ENCODE measurements at places on chromosomes 12 and 14.

GRCh38 chr14:64464651-64465050 lies 648 bp upstream of the AKAP5 start:
- DNase-seq: no peak

GRCh38 chr12:42918443-42918842 lies 328.9 kb upstream of the PRICKLE1 start:
- no peak for DNase-seq

- DNase-seq: no peak
Observed at GRCh38 chr12:66065150-66065549, 65.4 kb downstream of the LLPH start.

DNA sequence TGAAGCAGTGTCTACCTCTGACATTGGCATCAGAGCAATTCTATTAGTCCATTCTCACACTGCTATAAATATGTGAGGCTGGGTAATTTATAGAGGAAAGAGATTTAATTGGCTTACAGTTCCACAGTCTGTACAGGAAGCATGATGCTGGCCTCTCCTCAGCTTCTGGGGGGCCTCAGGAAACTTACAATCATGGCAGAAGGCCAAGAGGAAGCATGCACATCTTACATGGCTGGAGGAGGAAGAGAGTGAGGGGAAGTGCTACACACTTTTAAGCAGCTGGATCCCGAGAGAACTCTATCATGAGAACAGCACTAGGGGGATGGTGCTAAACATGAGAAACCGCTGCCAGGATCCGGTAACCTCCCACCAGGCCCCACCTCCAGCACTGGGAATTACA lies 25.7 kb upstream of the SEL1L start:
- no peak for DNase-seq

DNA sequence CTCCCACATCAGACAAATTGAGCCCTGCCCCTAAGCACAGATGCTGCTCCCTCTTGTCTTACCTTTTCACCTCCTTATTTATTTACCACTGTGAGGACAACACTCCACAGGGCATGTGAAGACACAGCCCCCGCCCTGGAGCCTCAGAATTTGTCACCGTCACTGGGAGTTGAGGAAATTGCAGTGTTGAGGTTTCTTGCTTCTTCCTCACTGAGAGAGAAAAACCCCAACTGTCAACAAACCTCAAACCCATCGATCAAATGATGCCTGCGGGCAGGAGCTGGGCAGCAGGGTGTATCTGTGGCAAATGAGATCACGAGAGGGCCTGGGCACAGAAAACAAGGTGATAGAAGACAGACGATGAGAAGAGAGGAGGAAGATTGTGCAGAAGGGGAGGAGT lies 30.5 kb upstream of the PLEKHG3 start:
- no peak for DNase-seq

DNA sequence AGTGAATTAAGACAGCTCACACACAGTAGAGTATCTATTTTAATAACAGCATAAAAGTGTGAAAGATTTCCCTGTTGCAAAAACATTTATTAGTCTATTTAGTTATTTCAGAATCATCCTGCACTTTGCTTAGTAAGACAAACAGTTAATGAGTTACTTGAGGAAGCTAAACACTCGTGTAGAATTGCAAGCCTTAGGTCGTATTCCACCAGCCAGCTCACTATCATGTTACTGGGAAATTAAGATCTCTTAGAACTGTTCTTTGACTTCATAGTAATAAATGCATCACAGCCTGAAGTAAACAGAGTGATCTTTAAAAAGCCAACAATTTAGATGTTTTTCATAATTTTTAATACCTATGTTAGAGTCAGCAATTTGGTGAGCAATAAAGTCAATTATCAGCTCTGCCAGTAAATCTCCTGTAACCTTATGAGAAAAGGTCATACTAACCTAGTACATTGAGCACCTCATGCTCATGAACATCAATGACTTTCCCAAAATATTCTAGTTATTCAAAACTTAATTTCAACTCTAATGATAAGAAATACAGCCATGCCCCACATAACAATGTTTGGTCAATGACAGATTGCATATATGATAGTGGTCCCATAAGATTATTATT lies 26.7 kb upstream of the ETNK1 start:
- no peak for DNase-seq

- DNase-seq: no peak
Observed at GRCh38 chr14:76919431-76920330, 93.5 kb downstream of the LRRC74A start.

- no peak for DNase-seq
Observed at GRCh38 chr12:101743242-101743641, 4.0 kb upstream of the SYCP3 start.
